ENCODE measurements at places on chromosomes 7 and 10.

DNA sequence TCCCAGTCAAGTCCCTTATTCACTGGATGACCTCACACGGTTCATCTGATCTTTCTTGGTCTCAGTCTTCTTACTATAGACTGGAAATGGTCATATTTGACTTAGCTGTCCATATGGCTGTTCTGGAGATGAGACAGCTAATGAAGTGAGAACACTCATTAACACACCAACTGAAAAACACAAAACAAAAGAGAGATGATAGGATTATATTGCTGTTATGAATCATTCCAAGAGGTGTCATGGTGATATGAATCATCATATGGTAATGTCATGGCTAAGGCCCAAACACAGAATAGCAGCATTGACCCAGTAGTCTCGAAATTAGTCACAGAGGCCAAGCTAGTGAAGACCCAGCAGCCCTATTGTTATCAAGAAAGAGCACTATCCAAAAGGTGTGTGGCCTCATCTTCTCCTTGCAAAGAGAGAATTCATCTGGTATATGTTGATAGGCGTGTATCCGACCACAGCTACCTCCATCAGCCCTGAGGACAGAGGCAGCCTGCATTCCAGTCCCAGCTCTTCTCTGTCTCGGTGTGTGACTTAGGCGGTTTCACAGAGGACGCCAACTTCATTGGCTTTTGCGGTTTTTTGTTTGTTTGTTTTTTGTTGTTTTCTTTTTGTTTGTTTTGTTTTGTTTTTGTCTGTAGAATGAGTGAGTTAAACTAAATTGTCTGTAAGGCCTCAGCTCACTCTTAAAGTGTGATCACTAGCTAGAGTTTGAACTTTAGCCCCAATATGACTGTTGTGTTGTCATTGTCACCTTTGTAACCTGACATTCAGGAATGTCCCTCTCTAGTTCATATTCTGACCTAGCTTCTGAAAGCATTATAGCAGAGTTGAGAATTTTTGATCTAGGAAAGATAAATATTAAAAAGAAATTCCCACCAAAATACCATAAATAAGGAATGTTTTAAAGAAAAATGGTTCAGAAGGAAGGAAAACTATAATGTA, 97.4 kb upstream of the PDCD4 start:
- DNase-seq, result no peak

DNA sequence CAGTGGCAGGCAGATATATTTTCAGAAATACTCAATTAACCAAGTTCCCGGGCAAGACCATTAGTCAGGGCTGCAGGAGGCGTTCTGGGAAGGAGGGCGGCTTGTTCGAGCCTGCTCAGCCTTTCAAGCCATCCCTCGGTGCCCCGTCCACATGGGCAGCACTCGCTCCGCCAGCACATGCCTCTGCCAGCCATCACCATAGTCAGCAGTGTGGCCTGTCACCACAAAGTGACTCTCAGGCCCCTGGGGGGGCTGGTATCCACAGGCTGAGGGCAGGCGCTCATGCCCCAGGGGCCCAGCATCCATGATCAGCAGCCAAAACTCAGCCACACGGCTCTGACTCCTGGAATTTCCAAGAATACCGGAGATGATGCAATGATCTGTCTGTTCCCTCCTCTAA, 81.9 kb downstream of the CHST15 start:
- no peak for DNase-seq

GRCh38 chr10:99880080-99880835, 97.8 kb downstream of the ABCC2 start:
- no peak for DNase-seq

DNA sequence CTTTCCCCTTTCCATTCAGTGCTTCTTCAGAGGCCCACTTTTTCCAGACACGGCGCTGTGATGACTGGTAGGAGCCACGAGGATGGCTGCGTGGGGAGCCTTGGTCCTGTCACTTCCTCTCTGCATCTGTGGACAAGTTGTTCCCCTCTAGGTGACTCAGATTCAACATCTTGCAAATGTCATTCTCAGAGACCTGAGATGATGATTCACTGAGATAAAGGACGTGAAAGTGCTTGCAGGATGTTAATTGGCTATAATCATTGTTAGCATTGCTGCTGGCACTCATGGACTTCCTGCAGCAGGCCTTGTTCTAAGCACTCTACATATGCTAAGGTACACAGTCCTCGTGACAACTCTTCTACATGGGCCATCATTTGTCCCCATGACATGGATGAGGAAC, 489.8 kb upstream of the ZMIZ1 start:
- DNase-seq, result no peak

DNA sequence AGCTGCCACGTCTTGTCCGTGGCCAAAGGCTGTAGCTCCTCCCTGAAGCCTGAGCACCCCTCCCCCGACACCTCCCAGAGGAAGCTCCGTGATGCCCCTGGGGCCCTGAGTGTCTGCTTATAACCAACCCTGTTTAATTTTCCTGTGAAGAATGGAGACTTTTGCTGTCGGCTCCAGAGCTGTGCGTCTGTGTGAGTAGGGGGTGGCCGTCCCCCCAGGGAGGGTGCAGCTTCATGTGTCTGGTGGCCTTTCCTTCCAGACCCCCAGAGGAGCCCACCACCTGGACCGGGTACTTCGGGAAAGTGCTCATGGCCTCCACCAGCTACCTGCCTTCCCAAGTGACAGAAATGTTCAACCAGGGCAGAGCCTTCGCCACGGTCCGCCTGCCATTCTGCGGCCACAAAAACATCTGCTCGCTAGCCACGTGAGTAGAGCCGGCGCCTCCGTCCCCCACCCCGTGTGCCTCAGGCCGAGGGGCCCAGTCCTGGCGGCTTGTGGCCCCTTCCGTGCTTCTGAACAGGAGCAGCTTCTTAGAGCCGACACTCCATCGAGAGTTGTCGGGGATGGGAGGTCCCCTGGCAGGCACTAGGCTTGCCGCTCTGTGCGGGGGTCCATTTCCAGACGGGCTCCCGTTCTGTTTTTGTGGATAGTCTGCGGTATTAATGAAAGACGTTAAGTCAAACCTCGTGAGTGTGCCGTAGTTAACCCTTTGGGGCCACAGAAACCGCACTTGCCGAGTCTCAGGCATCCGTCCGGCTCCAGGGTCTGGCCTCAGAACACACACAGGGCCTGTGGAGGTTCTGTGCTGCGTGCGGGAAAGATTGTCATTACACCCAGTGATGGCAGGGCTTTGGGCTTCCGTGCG, 37.1 kb downstream of the WIPI2 start:
- no peak for DNase-seq

- DNase-seq, result no peak
These were observed 111.7 kb upstream of the COBL start for GRCh38 chr7:51428217-51428887.

- DNase-seq, result no peak
These were observed 301.2 kb downstream of the PLXDC2 start for GRCh38 chr10:20117471-20117870.

DNA sequence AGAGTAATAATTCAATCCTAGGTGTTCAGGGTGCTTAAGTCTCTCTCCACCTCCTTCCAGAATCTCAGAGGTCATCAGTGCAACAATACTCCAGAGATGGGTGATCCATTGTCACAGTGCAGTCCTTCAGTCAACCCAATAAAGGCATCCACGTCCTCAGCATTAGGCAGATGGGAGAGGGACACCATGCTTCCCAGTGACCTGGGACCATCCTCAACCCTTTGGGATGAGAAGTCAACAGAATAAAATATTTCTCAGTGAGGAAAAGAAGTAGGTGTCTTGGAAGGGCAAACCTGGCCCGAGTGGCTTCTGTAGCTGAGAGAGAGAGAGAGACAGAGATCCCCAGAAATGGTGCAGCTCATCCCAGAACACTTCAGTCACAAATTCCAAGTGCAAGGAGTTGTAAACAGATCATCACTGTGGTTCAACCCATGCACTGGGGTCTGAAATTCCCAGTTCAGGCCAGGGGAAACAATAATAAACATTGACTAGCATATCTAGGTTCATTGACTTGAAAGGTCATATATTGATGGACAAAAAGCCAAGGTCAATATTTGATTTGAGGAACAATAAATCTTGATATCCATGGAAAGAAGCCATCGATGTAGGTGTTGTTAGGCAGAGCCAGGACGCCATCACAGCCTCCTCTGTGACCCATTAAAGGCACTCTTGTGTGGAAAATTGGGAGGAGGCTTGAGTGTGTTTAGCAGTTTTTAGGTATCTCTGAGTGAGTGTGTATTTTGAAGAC, 256.0 kb upstream of the ZMIZ1 start:
- no peak for DNase-seq

- no peak for DNase-seq
These were observed 3.6 kb downstream of the PCBD1 start for GRCh38 chr10:70884741-70885140.

DNA sequence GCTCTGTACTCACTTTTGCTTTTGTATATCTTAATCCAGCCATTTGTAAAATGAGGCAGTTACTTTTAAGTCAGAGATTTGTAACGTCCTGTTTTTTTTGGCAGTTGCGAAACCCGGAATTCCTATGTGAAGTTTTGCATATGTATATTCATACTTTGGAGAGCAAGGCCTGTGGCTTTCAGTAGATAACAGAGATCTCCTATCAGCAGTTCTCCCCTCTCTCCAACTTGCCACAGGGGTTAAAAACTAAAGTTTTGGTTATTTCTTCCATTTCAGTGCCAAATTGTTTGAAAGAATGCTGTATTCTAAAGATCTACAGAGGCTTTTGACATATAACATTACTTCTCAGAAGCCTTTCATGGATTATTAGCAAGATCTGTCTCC, 102.4 kb downstream of the EXOC4 start:
- DNase-seq, result no peak

GRCh38 chr7:124411796-124412195, 353.8 kb downstream of the GPR37 start:
- DNase-seq, result no peak

DNA sequence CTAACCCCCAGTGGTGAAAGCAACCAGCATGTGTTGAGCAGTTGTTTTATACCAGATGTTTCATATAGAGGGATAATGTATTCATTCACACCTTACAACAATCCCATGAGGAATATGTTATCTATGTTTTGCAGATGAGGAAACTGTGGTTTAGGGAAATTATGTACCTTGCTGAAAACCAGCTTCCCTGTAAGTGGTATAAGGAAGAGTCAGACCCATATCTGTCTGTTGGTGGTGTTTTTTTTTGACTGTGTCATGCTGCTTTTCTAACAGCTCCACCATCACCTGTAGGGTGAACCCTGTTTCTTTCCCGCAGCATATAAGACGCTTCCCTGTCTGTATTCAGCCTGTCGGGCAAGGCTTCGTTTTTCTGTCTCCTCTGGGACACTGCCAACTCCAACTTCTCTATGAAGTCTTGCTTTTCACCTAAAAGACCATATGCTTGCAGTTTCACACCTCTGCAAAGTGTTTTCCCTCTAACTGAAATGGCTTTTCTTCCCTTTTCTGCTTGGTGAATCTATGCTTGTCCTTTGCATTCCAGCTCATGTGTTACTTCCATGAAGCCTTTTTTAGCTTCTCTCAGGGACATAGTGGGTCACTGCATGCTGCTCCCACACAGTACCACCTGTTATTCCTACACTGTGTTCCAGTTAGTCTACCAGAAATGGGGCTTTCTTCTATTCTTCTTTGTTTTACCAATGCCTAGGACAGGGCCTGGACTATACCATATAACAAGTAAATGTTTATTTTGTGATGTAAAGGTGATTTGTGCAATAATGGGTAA, 92.8 kb downstream of the ST7 start:
- DNase-seq, result no peak

GRCh38 chr7:25642849-25643248, 414.6 kb upstream of the NPVF start:
- DNase-seq, result no peak

DNA sequence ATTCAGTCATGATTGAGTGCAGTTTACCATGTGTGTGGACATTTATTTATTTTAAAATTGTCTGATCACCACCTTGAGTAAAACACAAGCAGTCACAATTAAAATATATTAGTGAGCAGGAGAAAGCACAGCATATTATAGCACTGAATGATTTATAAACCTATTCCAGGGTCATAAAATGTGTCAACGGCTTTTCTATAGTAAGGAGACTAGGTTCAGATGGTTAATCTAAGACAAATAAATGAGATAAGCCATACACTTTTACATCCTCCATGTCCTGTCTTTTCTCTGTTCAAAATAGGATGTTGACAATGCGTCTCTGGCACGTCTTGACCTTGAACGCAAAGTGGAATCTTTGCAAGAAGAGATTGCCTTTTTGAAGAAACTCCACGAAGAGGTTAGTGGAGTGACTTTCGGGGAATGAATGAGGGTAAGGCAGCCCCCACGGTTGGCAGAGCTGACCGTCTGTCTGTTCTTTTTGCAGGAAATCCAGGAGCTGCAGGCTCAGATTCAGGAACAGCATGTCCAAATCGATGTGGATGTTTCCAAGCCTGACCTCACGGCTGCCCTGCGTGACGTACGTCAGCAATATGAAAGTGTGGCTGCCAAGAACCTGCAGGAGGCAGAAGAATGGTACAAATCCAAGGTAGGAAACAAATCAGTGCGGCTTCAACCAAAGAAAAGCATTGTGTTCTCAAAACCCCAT, 5.4 kb downstream of the VIM start:
- DNase-seq, result no peak

DNA sequence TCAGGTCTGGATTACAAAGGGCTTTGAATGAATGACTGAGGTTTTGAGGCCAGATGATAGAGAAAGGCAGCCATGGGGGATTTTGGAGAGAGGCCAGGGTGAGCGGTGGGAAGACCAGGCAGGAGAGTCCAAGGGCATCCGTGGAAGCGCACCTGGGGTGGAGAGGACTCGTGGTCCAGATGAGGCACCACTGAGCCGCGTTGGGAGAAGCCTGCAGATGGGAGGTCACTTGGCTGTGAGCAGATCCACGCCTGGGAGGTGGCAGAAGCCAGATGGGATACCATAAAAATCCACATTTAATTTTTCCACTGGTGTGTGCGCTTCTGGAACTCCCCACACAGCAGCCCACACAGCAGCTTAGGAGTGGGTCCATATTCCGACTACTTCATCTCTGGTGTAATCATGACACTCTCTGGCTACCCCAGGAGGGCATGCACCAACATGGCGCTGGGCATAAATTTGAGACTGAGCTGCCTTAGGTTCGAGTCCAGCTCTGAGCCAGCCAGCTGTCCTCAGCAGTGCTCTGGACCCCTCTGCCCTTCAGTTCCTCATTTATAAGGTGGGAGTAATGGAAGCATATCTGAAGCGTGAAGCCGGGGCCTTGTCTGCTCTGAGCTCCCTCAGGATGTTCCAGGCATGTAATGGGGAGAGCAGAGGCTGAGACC, 90.2 kb upstream of the FAM20C start:
- DNase-seq, result no peak

- DNase-seq, result no peak
These were observed 40.8 kb upstream of the HSPA12A start for GRCh38 chr10:116783011-116783655.

DNA sequence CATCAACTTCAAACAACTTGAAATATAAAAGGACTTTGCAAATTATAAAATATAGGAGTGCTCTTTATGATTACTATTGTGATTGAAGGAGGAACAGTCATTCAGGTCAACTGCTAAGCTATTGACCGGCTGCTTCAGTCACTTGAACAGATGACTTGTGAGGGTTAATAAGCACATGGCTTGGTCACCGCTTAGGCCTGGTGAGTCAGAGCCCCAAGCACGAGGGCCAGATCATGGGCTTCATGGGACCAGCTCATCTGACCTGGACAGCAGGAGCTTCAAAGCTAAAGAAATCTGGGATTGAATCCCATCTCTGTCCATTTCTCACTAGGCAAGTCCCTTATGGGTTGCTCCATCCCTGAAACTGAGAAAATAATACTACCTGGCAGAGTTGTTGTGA, 60.4 kb upstream of the ADO start:
- no peak for DNase-seq

Data from stimulated activated CD8-positive, alpha-beta memory T cell treated with anti-CD3 and anti-CD28 coated beads, Interleukin-15, amount 100 ng/mL, for 1 hour (primary cell).